ENCODE measurements at places on chromosomes 2 and 18. TPM values are rescaled to one million over a fixed set of nuclear protein-coding genes. Genes with fewer than 3 reads are reported as not detected.

The DNAJC5G gene
- polyA plus RNA-seq, result not detected

The C2orf81 gene
- 1.9 TPM for polyA plus RNA-seq

The KLHL14 gene
- not detected for polyA plus RNA-seq

- peak; percentile 45 for DNase-seq
These were observed 19.5 kb upstream of the CFAP36 start for GRCh38 chr2:55500025-55500424.

- DNase-seq, result peak; percentile 74
These were observed 98.8 kb downstream of the TRABD2A start for GRCh38 chr2:84781942-84782716.

DNA sequence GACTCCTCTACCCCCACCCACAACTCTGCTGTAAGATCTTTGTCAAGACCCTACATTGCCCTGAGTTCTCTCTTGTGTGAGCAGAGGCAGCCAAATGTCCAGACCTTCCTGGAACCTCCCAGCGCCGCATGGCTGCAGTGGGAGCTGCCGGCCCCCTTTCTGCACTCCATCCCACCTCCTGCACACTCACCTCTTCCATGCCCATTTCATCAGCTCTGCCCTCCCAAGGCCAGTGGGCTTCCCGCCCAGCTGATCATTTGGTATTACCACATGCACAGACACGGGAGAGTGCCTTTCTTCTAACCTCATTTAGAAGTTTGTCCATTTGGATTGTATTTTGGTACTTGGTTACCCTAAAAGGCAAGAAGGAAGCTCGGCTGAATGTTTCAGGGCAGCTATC lies 2.0 kb downstream of the IL1R2 start:
- DNase-seq, result no peak

DNA sequence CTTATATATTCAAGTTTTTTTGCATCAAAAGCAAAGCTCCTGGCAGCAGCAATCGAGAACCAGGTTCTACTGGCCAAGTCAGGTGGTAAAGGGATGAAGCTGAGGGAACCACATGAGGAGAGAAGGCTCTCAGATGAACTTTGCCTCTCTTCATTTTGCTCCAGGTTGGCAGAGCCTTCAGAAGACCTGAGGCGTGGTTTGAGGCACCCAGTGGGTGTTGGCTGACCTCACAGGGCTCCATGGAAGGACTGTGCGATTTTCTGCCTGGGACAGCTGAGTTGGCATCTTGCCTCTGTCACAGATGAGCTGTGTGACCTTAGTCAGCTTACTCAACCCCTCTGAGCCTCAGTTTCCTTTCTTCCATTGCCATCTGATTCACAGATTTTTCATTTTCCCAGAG lies 89.0 kb downstream of the INSIG2 start:
- DNase-seq, result no peak

- no peak for DNase-seq
These were observed 37.0 kb downstream of the LIMS1 start for GRCh38 chr2:108571286-108571685.

- no peak for DNase-seq
These were observed 678 bp downstream of the CYP27C1 start for GRCh38 chr2:127219171-127220070.

GRCh38 chr18:25164848-25165811 lies 186.8 kb downstream of the ZNF521 start:
- peak; percentile 6 for DNase-seq

- DNase-seq, result no peak
These were observed 225.8 kb downstream of the ALPK2 start for GRCh38 chr18:58402951-58403702.
